ENCODE measurements at places on chromosomes 1 and 21. TPM values are rescaled to one million over a fixed set of nuclear protein-coding genes. Genes with fewer than 3 reads are reported as not detected.

VSIG8 gene
- total RNA-seq, result not detected

LCE5A gene
- not detected for total RNA-seq

DNAJC28 gene
- total RNA-seq, result 5.8 TPM

DNA sequence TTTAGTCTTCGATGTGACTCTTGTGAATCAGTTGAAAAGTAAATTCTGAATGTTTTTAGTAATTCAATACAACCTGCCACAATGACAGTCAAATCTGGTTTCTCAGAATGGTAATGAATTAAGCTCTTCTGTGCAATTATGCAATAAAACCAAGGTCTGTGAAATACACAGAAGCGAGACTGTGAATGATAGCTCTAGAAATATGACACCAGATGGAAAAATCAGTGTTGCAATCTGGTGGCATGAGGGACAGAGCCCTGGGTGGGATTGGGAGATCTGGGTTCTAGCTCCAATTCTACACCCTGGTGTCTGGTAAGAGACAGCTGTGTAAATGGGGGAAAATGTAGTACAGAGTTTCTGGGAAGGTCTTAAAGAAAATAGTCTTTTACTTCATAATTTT, 586.4 kb upstream of the ZRANB2 start:
- no peak for DNase-seq

DNA sequence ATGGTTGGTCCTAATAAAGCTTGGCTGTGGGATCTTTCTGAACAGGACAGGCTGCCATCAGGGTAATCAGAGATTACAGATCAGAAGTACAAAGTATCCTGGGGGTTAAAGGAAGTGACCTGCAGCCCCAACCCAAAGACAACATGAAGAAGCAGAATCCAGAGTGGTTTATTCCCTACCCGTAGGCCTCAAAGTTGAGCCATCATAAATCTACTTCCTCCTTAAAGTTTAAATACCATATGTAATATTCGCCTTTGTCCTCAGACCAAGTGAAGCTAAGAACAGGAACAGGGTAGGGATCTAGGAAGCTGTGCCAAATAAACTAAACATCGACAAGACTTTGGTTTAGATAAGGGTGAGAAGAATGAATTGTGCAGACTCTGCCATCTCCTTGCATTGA, 15.9 kb upstream of the DHX9 start:
- no peak for DNase-seq

GRCh38 chr1:243409284-243409683, 153.4 kb downstream of the SDCCAG8 start:
- no peak for DNase-seq

GRCh38 chr1:6831366-6831765, 46.1 kb downstream of the CAMTA1 start:
- DNase-seq, result no peak

DNA sequence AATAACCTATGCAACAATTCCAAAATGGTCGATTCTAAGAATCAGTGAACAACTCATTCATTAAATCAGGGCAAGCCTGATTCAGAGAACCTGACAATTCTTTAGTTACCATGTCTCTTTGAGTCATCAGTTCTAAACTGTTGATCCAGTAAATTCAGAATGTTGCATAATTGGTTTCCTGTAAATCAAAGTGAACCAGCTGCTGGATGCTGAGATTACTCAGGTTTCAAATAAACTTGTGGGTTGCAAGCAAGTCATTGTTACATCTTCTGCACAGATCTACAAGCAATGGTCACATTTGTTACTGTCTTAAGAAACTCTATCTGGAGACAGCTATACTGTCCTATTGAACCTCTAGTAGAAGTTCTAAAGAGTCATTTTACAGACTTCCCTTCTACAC, 16.5 kb downstream of the PLA2G2D start:
- no peak for DNase-seq

DNA sequence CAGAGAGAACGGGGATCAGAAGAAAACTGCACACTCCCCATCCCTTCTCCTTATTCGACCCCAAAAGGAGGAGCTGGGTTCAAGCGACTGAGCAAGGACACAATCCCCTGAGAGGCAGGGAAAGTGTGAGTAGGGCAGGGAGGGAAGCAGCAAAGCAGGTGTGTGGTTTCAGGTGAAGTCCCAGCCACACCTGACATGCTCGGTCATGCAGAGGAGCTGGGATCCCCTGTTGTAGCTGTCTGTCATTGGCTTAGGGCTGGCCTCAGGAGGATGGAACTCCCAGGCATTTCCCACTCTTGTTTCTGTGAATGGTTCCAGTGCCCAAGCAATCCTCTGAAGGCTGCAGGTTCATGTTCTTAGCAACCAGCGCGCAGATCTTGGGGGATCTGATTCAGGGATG, 150.7 kb downstream of the DSCAM start:
- no peak for DNase-seq

DNA sequence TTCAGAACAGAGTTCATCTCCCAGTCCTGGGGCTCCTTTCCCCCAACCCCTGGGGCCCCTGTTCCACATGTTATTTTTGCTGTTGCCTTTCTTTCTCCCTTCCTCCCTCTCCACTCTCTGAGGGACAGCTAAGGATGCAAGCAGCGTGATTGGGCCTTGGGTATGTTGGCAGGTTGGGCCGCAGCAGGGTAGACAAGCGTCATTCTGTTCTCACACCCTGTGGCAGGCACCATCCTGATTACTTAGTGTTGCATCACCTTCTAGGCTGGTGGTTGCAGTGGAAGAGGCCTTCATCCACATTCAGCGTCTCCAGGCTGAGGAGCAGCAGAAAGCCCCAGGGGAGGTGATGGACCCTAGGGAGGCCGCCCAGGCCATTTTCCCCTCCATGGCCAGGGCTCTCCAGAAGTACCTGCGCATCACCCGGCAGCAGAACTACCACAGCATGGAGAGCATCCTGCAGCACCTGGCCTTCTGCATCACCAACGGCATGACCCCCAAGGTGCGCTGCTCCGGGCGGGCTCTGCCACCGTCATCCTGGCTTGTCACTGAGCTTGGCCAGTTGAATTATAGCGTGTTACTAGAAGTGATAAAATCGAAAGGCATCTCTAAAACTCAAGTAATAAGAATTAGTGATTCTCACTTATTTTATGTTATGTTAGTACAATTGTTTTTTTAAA, 43.4 kb downstream of the VANGL1 start:
- DNase-seq, result no peak

Data from endodermal cell (in vitro differentiated cells).